Activated effector memory CD4-positive, alpha-beta T cell treated with anti-CD3 and anti-CD28 coated beads, Interleukin-2, amount 50 U/mL, for 16 hours (primary cell): ENCODE measurements at places on chromosomes 13 and 19.

- no peak for DNase-seq
Observed at GRCh38 chr19:50663482-50663790, 14.2 kb downstream of the C19orf81 start.

GRCh38 chr13:60118696-60119400 is 44.9 kb downstream of the DIAPH3 start:
- DNase-seq, result no peak

- DNase-seq, result peak; percentile 77
Observed at GRCh38 chr19:54158812-54159351, 639 bp downstream of the LENG1 start.

GRCh38 chr19:1577929-1578618 is 9.9 kb upstream of the MEX3D start:
- no peak for DNase-seq

GRCh38 chr13:80881942-80882445 is 541.1 kb upstream of the SPRY2 start:
- DNase-seq, result no peak
